T-helper 2 cell treated with Interferon-gamma antibody and Interleukin-4, amounts not matched to agents 5 μg/mL and 100 μg/mL, for 36 hours (primary cell): ENCODE measurements at places on chromosomes 7 and 10.

GRCh38 chr10:101601541-101601940 is 13.4 kb downstream of the DPCD start:
- H3K4me3 ChIP-seq: no peak overlapping the region
- no peak overlapping the region for H3K27ac ChIP-seq
- H3K27me3 ChIP-seq: no peaks in the 10 kb centered on the region
- DNase-seq: no peak

DNA sequence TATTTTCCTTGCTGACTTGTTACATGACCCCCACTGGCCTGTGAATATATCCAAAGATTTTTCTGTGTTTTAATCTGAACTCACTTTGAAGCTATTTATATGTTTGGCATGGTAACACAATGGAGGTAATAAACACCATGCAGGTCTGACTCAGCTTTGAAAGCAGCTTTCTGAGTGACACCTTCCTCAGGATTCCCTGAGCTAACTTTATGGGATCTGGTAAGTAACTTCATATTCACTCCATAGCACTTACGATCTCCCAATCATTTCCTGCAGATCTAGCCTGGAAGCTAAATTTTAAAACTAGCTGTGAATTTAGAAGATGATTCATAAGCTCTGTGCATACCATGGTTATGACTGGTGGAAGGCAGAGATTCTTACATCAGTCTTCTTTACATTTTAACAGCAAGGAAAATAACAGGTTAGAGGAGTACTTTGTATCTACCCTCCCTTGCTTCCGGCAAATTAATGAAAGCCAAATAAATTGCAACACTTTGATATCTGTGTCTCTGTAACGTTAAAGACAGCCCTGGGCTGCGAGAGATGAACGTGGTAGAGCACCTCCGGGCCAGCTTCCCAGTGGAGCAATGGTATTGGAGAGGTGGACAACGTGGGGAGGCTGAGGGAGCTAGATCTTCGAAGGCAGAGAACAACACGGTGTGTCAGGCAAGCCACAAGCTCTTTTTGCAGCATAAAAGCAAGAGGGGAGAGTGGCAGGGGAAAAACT is 170.2 kb upstream of the KLF14 start:
- peaks cover 60% of the 10 kb centered on the region for H3K4me1 ChIP-seq
- DNase-seq: no peak
- H3K27me3 ChIP-seq: no peaks in the 10 kb centered on the region

- no peak for DNase-seq
- no peak overlapping the region for H3K4me3 ChIP-seq
- H3K4me1 ChIP-seq: peaks cover 14% of the 10 kb centered on the region
- peak overlapping the region; percentile 60 for H3K27ac ChIP-seq
- H3K27me3 ChIP-seq: no peaks in the 10 kb centered on the region
Observed at GRCh38 chr7:114784746-114785145, 137.1 kb upstream of the MDFIC start.

DNA sequence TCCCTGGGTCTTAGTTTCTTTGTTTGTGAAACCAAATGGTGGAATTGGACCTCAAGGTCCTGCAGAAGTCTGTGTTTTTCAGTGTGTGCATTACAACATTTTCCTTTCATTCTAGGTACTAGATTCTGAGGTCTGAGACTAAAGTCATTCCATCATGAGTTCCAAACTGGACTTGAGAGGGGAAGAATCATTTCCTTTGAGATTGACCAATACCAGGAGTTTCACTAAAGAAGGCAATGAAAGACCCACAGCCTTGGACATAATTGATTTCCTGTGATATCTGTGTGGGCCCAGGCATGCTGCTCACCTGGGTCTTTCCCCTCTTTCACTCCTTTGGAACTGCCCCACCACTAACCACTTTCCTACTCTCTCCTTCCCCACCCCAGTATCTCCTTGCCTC is 18.2 kb downstream of the TAS2R41 start:
- no peaks in the 10 kb centered on the region for H3K36me3 ChIP-seq
- H3K4me3 ChIP-seq: no peak overlapping the region
- H3K4me1 ChIP-seq: peaks cover 15% of the 10 kb centered on the region
- H3K27ac ChIP-seq: no peak overlapping the region
- H3K27me3 ChIP-seq: no peaks in the 10 kb centered on the region

- H3K27me3 ChIP-seq: no peaks in the 10 kb centered on the region
- H3K36me3 ChIP-seq: no peaks in the 10 kb centered on the region
- no peak overlapping the region for H3K27ac ChIP-seq
- no peaks in the 10 kb centered on the region for H3K4me1 ChIP-seq
- H3K4me3 ChIP-seq: no peak overlapping the region
Observed at GRCh38 chr10:117942226-117942625, 104.5 kb downstream of the RAB11FIP2 start.

DNA sequence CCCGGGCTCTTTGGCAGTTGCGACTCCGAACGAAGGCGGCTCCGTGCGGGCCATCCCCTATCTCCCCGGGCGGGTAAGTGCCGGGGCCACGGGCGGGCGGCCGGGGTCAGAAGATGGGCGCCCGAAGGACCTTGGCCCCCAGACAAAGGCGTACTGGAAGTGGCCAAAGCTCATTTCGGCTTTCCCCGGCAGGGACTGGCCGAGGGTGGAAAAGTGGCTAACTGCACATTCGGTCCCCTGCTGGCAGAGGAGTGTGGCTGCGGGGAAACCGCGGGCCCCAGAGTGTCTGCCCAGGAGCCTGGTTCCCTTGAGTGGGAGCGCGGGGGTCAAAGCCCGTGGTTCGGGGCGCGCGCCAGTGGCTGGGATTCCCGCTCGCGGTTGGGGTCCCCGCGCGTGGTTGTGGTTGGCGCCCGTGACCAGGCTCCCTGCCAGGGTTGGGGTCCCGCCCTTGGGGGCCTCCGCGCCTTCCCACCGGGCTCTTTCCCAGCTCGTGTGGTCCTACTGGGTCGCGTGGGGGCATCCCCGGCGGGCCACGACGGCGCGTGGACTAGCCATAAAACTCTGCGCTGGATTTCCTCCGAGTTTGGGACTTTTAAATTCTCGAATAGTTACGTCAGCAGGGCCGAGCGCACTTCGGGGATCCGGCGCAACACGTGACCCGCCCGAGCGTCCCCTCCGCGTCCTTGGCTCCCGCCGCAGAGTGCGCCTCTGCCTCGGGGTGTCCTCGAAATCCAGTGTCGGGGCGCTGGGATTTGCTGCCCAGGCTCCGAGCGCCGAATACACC is 124.4 kb downstream of the TACC2 start:
- H3K27ac ChIP-seq: no peak overlapping the region
- H3K4me3 ChIP-seq: no peak overlapping the region
- H3K4me1 ChIP-seq: peaks cover 1% of the 10 kb centered on the region
- DNase-seq: no peak
- H3K27me3 ChIP-seq: peaks cover 49% of the 10 kb centered on the region

DNA sequence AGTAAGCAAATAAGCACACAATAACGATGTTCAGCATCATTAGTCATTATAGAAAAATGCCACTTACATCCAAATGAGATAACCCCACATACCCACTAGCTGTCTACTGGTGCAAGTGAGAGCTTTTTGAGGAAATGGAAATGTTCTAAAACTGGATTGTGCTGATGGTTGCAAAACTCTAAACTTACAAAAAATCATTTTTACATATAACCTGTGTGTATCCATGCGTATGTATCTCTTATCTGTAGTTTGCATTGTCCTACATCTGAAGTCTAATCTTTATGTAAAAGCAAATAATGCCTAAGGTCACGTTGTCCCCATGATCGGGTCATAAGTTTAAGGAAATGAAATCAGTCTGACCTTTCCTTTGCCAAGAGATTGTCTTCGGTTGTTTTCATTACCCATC is 81.6 kb upstream of the DNAJB6 start:
- no peak overlapping the region for H3K4me3 ChIP-seq
- peaks cover 39% of the 10 kb centered on the region for H3K36me3 ChIP-seq
- H3K27ac ChIP-seq: no peak overlapping the region

- no peak overlapping the region for H3K4me3 ChIP-seq
- H3K4me1 ChIP-seq: no peaks in the 10 kb centered on the region
- H3K27ac ChIP-seq: no peak overlapping the region
- peaks cover 5% of the 10 kb centered on the region for H3K27me3 ChIP-seq
- H3K36me3 ChIP-seq: no peaks in the 10 kb centered on the region
Observed at GRCh38 chr10:48731654-48732053, 47.0 kb downstream of the WDFY4 start.

DNA sequence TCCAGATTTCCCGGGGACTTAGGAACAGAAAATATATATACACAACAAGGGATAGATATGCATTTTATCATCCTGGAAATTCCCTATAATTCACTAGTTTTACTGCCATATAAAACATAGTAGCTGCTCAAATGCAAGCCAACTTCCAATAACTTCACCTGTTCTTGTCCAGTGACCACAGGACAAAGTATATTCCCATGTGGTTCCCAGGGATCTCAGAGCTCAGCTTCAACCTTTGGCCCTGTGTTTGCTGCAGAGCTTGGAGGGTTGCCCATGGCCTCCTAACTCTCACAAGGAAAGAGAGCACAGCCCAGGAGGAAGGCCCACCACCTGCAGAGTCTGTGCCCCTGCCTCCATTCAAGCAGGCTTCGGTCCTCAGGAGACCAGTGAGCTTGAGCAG is 4.5 kb upstream of the DRGX start:
- H3K27ac ChIP-seq: no peak overlapping the region
- peaks cover 1% of the 10 kb centered on the region for H3K4me1 ChIP-seq
- peaks cover 67% of the 10 kb centered on the region for H3K27me3 ChIP-seq
- no peaks in the 10 kb centered on the region for H3K36me3 ChIP-seq

DNA sequence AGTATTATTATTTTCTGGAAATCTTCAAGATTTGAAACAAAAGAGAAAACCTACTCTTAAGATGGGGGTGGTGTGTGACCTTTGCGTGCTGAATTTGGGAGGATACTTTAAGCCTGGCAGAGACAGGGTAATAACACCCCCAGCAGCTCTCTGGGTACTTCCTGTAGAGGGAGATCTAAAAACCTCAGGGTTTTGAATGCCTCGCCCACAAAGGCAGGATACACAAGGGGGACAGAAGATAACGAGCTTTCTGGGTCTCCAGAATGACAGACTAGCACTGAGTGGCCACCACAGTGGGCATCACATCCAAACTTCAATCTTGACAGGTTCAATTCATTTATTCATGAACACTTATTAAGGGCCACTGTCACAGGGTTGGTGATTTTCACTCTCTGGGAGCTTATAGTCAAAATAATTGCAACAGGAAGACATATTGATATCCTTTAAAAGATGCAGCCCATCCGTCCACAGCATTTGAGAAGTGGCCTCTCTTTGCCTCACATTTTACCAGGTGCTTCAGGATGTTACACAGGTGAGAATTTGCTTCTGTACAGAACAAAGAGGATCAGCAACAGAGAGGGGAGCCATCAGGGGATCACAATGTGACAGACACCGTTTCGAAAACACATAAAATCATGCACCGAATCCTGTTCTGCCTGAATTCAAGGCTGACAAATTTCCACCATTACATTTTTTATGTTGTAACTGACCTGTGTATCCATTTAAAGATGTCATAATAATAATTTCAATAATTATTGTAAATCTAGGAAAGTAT is 14.3 kb downstream of the CPA1 start:
- DNase-seq: peak; percentile 24
- H3K4me3 ChIP-seq: peak overlapping the region; percentile 67
- peaks cover 25% of the 10 kb centered on the region for H3K4me1 ChIP-seq
- H3K36me3 ChIP-seq: peaks cover 12% of the 10 kb centered on the region
- H3K27ac ChIP-seq: peak overlapping the region; percentile 64
- no peaks in the 10 kb centered on the region for H3K27me3 ChIP-seq

DNA sequence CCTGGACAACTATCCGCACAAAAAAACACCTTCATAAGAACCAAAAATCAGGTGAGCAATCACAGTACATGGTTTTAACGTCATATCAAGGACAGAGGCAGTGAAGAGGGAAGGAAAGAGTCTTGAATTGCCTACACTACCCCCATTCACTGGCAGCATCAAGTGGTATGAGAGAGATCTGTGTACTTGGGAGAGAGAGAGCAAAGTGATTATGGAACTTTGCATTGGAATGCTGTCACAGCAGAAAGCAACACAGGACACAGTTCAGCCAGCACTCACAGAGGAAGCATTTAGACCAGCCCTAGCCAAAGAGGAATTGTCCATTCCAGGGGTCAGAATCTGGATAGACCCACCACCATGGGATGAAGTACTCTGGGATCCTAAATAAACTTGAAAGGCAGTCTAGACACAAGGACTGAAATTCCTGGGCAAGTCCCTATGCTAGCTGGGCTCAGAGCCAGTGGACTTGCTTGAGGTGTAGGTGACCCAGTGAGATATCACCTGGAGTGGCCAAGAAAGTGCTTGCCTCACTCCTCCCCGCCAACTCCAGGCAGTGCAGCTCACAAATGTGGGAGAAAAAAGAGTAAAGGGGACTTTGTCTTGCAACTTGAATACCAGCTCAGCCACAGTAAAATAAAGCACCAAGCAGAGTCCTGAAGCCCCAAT is 30.5 kb upstream of the SFTPD start:
- H3K27me3 ChIP-seq: peaks cover 69% of the 10 kb centered on the region
- H3K4me1 ChIP-seq: peaks cover 3% of the 10 kb centered on the region
- no peaks in the 10 kb centered on the region for H3K36me3 ChIP-seq
- no peak overlapping the region for H3K4me3 ChIP-seq

DNA sequence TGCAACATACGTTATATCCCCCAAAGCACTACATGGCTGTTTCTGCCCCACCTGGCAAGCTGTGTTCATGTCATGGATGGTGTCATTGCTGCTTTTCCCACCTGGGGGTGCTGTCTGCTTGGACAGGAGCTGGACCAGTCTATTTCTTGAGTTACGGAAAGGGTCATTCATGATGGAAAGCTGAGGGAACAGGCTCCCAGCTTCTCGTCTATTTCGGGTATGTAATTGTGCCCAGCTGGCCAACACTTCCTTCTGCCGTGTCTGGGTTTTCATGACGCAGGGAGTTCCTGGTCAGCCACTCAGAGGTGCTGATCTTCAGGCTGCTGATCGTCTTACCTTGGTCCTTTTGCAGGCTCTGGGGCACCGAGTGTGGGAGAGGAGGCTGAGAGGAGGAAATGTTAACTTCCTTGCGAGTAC is 8.6 kb downstream of the BTBD16 start:
- H3K4me1 ChIP-seq: no peaks in the 10 kb centered on the region
- H3K36me3 ChIP-seq: no peaks in the 10 kb centered on the region
- no peak overlapping the region for H3K27ac ChIP-seq
- H3K27me3 ChIP-seq: peaks cover 19% of the 10 kb centered on the region
- no peak for DNase-seq

DNA sequence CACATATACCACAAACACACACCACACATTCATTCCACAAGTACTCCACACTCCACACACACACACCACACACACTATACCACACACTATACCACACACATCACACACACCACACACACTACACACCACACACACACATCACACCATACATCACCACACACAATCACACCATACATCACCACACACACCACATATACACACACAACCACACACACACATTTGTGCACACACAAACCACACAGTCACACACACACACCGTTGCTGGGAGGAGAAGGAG is 112.8 kb downstream of the PTPN20 start:
- DNase-seq: no peak
- H3K4me3 ChIP-seq: no peak overlapping the region
- no peaks in the 10 kb centered on the region for H3K36me3 ChIP-seq
- peaks cover 11% of the 10 kb centered on the region for H3K4me1 ChIP-seq
- H3K27ac ChIP-seq: peak overlapping the region; percentile 0
- no peaks in the 10 kb centered on the region for H3K27me3 ChIP-seq
